Epithelial cell of prostate (primary cell): ENCODE measurements at places on chromosomes 2 and 18.
A peak's percentile ranks its signal among the peaks of the same experiment; 100 is the strongest.

DNA sequence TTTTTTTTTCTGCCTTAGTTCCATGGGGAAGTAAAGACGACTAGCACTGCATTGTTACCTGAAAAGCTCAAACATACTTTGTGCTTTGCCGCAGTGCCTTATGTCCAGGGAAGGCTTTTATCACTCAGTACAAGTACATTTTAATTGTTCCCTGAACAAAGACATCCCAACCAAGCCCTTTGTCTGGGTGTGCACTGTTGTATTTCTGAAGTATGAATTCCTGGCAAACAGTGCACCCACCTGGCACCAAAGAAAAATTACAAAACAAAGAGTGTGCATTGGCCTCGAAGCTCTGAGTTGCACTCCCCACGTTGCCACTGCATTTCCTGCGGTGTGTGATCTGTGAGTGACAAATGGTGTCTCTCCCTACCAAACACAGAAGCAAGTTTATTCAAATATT is 858.5 kb upstream of the PIK3C3 start:
- no peak for DNase-seq

DNA sequence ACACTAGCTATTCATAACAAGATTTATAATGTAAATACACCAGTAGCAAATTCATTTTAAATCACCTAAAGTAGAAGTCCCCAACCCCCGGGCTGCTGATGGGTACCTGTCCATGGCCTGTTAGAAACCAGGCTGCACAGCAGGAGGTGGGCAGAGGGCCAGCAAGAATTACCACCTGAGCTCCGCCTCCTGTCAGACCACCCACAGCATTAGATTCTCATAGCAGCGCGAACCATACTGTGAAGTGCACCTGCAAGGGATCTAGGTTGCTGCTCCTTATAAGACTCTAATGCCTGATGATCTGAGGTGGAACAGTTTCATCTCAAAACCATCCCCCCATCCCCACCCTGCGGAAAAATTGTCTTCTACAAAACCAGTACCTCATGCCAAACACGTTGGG is 71.3 kb downstream of the KANSL1L start:
- no peak for DNase-seq

- DNase-seq, result no peak
Measured at GRCh38 chr2:197740200-197740599, 35.0 kb downstream of the MARS2 start.

DNA sequence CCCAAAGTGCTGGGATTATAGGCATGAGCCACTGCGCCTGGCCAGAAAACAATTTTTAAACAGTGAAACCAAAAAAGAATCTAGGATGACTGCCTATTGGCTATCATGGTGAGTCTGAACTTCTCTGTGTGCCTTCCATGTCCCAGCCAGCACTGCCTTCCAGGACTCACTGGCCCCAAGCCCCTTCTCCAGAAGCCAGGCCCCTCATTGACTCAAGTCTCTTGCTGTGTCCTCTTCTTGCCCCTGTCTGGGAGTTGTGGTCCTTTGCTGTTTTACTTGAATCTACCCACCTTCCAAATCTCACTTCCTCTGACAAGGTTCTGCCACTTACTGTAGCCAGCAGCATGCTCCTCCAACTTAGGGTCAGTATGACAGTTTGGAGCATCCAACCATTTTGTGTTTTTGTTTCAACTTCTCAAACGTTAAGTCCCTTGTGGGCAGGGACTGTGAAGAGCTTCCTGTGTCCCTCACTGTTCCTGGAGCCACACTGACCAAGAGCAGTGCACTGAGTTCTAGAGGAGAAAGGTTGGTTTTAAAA is 41.7 kb downstream of the ST3GAL5 start:
- no peak for DNase-seq

DNA sequence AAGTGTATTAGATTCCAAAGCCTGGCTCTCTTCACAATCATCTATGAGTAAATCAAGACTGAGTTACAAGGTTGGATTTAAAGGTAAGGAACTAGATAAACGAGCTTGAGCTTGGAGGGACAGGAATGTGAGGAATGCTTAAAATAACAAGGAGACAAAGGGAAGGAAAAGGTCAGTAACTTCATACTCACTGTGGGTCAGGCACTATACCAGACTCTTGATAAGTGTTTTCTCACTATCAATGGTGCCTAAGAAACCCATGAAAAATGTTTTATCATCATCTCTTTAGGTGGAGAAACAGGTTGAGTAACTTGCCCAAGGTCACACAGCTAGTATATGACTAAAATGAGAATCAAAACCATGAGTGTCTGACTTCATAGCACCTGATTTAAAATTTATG is 212.1 kb downstream of the CDH2 start:
- DNase-seq, result no peak

GRCh38 chr2:172226244-172227061 is 123.8 kb upstream of the DLX2 start:
- no peak for DNase-seq

DNA sequence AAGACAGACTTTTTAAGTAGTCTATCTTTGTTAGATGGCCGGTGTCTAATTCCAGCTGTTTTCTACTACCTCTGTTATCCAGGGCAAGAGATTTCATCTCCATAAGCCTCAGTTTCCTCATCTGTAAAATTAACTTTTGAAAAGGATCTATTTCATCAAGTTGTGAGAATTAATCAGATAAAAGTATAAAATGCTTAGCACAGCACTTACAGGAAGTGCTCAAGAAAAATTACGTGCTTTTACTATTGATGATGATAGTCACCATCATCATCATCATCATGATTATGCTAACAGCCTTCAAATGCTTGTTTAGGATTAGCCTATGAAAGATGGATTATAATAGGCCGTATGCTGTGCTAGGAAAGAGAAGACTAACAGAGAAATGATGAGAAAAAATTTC is 76.2 kb downstream of the CYRIA start:
- DNase-seq, result no peak

- no peak for DNase-seq
Measured at GRCh38 chr2:11681722-11682589, 12.0 kb upstream of the NTSR2 start.

- DNase-seq, result no peak
Measured at GRCh38 chr2:1826226-1826905, 82.1 kb upstream of the PXDN start.

- DNase-seq, result no peak
Measured at GRCh38 chr2:53455094-53455493, 312.5 kb upstream of the CHAC2 start.

- no peak for DNase-seq
Measured at GRCh38 chr2:6955511-6956136, 38.4 kb downstream of the RNF144A start.

- DNase-seq, result no peak
Measured at GRCh38 chr18:79217979-79218604, 148.9 kb downstream of the ATP9B start.

GRCh38 chr18:6497543-6497942 is 82.8 kb upstream of the L3MBTL4 start:
- DNase-seq, result no peak

DNA sequence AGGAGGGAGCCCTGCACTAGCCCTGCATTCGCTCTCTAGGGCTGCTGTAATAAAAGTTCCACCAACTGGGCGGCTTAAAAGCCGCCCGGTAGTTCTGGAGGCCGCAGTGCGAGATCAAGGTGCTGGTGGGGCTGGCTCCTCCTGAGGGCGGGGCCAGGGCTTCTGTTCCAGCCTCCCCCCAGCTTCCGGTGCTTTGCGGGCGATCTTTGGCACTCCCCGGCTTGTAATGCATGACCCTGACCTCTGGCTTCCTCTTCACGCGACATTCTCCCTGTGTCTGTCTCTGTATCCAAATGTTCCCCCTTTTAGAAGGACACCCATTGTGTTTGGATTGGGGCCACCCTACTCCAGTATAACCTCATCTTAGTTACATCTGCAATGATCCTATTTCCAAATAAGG is 84.5 kb downstream of the ZCCHC2 start:
- DNase-seq, result no peak

DNA sequence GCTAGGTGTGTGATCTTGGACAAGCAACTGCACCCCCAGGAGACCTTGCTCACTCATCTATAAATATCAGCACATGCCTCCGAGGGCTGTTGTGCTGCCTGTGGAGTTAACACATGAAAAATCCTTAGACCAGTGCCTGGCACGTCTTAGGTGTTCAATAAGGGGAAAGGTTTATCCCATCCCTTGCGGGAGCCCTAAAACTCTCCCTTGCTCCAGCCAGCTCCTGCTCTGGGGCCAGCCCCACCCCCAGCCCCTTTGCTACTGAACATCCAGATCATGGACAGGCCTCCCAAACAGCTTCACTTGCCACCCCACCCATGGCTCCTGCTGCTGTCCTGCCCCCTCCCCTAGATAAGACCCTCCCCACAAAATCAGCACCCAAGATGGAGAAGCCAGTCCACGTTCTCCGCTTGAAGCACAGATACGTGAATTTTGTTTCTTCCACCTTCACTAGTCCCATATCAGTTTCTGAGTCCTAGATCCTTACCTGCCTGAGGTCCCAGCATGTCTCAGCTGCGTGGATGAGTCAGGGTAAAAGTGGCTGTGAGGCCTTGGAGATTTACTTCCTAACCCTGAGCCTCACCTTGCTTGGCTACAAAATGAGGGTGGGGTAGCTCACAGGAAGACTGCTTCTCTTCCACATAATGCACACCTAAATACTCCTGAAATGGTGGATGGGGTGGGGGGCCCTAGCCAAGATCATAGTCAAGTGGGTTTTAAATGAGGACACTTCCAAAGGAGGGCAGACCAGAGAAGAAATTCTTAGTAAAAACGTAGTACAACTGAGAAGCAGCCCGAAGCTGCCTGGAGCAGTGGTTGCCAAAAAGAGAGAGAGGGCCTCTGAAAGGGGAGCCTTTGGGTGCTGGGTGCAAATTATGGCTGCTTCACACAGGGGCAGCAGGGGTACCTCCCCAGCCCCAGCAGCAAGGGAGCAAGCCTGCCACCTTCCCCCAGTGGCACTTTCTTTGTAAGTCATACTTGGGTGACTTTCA is 40.4 kb downstream of the C1QL2 start:
- DNase-seq, result no peak

GRCh38 chr2:184215745-184216144 is 382.6 kb upstream of the ZNF804A start:
- DNase-seq, result no peak

- DNase-seq, result no peak
Measured at GRCh38 chr18:24170360-24170759, 31.5 kb downstream of the CABYR start.

DNA sequence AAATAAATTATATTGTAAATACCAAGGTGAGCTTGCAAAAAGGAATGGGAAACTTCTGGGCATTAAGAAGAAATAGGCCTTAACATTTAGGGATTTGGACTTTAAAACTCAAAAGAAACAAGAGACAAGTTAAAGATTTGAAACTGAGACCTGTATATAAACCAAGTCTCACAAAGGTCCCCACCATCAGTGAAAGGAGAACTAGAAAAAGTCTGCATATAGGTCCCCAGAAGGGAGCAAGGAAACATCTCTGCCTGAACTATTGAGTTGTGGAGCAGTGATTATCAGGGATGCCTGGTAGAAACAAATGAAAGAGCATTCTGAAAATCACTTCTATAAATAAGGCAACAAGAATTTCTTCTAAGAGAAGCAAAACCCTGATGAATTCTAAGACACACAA is 30.5 kb upstream of the ITGAV start:
- no peak for DNase-seq

DNA sequence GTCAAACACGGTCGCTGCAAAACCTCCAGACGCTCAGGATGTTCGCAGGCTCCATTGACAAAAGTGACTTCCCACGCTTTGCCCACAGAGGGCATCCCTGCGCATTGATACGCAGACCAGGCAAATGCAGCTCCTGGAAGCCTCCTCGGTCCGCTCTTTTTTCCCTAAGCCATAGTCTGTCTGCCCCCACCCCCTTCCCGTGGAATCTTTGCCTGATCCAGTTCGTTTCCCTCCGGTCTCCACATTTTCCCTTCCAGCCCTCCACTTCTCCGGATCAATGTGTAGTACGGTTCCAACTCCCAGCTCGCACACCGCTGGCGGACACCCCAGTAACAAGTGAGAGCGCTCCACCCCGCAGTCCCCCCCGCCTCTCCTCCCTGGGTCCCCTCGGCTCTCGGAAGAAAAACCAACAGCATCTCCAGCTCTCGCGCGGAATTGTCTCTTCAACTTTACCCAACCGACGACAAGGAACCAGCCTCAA is at the start of gene DCC:
TSS of gene DCC (plus strand) at position 307 of the 481 bp plus-strand sequence. CDS start 591 bp downstream, outside the sequence.
- peak; percentile 1 for DNase-seq
